AG04449 (cell line): ENCODE measurements at places on chromosomes 7 and 10.

DNA sequence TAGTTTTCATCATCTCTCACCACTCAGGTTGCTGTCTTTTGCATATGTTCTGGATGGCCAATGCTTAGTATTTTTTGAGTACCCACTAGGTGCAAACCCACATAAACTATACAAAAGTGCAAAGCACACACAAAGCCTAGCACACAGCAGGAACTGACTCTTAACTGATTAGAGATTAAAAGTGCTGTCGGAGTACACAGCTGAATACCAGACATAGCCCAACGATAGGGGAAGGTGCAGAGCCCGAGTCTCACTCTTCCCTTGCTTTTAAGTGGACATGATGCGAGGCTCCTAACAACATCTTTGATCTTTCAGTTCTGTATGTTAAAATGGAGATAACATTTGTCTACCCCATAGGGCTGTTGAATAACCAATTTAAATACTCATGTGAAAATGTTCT is 90.8 kb downstream of the DPY19L1 start:
- DNase-seq = no peak

- no peak for DNase-seq
Measured at GRCh38 chr10:79433324-79434222, 11.9 kb downstream of the ZCCHC24 start.

DNA sequence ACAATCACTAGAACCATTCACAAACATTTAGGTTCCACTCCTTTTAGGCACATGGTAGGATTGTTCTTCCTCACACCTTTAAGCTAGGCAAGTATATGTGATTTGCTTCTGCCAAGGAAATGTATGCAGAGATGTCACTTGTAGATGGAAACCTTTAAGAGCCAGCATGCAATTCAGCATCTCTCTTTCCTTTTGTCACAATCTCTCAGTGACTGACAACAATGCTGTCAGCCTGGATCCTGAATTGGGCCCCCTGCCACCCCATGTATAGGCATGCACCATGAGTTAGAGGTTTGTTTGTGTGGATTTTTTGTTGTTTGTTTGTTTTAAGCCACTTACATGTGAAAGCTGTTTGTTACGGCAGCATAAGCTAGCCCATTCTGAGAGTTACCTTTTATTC is 169.6 kb upstream of the PDE1C start:
- DNase-seq = no peak

GRCh38 chr10:46019569-46020343 is 10.7 kb downstream of the NCOA4 start:
- no peak for DNase-seq

GRCh38 chr7:30681815-30682211 is 443 bp downstream of the CRHR2 start:
- DNase-seq = no peak

DNA sequence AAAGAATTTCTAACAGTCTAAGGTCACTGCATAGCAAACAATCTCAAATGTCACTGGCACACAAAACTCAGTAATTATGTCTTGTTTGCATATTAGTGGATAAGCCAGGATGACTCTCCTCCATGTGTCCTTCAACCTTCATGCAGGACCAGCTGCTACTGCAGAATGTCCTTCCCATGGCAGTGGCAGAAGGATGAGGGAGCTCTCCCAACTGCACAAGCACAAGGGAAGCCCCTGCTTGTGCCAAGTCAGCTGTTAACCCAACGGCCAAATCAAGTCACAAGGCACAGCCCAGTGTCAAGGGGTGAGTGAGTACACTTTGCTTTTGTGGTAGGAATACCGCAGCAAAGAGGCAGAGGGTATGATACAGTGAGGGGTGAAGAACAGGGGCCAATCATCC is 59.3 kb upstream of the VWC2 start:
- no peak for DNase-seq

DNA sequence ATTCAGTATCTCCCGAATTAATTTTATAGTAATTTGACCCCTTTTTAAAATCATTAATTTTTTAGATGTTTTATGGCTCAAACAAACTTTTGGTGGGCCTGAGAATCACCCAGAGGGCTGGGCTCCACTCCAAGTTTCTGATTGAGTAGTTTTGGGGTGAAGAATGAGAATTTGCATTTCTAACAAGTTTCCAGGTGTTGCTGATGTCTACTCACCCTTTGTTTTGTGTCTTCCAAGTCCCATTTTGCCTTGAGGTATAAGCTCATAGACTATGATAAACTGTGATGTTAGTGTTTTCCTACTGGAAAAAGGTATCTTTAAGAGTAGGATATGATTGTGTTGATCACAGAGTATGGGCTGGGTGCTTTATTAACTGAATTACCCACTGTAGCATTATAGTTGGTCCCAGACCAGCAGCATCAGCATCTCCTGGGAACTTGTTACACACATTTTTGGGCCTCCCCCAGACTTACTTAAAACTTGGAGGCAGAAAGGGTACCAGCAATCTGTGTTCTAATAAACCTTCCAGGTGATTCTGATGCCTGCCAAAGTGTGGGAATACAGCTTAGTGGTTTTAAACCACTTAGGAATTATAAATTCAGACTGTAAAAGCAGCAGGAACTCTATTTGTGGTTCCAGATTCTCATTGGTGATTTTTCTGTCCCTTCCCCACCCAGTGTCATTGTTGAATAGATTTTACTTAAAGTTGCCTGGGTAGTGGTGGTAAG is 19.1 kb downstream of the ZNRF2 start:
- DNase-seq = no peak

DNA sequence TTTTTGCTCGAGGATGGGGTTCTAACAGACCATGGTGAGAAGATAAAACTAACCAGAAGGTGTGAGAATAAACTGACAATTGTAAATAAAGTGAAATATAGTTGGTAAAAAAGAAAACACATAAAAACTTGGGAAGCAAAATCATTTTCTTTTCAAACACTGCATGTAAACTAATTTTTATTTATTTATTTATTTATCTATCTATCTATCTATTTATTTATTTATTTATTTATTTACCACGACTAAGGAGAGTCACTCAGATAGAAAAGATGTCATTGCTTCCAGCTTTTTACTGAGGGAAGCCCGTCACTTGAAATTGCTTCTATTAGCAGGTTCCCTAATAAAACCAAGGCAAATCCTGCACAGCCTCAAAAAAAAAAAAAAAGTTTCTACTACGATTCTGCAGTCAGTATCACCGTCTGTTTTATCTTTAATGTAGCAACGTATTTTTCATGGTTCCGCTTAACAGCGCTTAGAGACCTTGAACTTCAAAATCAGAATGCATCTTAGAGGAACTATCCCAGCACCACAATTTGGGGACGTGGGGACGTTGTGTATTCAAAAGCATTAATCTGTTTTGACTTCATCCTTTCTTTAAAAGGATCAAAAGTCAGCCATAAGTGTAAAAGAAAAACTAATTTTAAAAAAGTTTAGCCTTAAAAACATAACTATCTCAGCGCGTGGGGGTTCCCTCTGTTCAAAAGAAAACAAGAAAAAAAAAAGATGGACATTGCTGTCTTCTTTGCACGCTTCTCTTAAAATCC is 33.3 kb upstream of the EBLN1 start:
- no peak for DNase-seq
